Stromal cell of bone marrow (primary cell): ENCODE measurements at places on chromosomes 13 and 19.

DNA sequence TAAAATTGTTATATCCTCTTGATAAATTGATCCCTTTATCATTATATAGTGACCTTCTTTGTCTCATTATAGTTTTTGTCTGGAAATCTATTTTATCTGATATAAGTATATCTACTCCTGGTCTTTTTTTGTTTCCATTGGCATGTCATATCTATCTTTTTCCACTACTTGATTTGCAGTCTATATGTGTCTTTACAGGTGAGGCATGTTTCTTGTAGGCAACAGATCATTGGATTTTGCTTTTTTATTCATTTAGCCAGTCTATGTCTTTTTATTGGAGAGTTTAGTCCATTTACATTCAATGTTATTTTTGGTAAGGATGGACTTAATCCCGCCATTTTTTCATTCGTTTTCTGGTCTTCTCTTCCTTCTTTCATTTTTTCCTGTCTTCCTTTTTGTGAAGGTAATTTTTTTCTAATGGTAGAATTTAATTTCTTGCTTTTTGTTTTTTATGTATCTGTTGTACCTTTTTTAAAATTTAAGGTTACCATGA is 13.5 kb upstream of the ZNF823 start:
- no peak for DNase-seq

GRCh38 chr13:113103646-113104045 is 1.9 kb upstream of the F7 start:
- no peak for DNase-seq

- DNase-seq: no peak
These were observed 412.9 kb upstream of the SPRY2 start for GRCh38 chr13:80753866-80754265.

- DNase-seq: no peak
These were observed 1211.5 kb downstream of the PCDH17 start for GRCh38 chr13:58843071-58843470.

GRCh38 chr13:100300708-100301107 is 211.8 kb downstream of the PCCA start:
- DNase-seq: no peak

DNA sequence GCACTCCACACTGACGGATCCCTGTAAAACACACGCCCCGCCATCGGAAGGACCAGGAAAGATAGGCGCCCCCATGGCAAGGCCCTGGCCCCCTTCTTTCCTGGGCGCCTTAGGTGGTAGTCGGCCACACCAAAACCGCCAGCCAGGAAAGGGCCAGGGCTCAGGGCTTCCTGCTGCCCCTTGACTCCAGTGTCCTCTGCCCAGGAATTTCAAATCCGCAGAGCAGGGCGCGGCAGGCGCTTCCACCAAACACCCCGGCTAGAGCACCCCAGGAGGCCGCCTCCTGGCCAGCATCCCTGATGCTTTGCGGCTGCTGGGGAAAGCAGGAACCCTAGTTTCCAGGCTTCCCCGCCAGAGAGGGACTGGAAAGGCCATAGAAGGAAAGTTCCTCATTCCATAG is 57.5 kb downstream of the ZNF726 start:
- DNase-seq: no peak

DNA sequence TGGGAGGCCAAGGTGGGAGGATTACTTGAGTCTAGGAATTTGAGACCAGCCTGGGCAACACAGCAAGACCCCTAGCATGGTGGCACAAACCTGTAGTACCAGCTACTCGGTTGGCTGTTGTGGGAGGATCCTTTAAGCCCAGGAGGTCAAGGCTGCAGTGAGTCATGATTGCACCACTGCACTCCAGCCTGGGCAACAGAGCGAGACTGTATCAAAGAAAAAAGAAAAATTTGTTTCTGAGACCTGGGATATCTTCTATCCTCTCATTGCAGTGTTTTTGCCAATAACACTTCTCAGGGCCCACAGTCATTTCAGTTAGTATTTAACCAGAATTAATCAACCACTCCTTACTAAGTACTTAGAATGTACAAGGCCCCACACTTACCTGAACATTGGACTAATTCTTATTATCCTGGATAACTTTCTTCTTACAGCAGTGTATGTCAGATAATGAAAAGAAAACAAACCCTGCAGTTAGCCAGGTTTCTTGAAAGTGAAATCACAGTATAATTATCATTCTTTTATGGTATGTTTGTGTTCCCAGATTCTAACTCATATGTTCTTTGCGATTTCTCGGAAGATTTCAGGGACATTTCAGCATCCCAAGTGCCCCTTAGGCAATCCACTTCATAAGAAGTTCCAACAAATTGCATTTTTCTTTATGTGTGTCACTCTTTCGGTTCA is 75.6 kb upstream of the KLF5 start:
- no peak for DNase-seq

DNA sequence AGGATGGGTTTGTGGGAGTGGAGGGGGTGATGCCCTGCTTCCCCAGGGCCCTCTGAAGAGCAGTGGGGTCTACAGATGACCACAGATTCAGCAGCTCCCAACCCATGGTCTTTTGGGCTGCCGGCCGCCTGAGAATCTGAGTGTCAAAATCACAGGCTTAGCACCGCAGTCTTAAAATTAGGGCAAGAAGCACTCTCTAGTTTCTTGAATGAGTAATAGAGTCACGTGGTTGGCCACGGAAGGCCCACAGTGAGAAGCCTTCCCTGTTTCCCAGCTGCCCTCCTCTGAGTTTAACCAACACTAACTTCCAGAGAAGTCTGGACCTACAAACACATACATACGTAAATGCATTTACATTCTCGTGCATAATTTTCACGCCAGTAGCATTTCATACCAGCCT is 5.2 kb downstream of the PRMT1 start:
- DNase-seq: no peak

- no peak for DNase-seq
These were observed 216.8 kb upstream of the MAB21L1 start for GRCh38 chr13:35693134-35693784.

- no peak for DNase-seq
These were observed 91.2 kb downstream of the KATNAL1 start for GRCh38 chr13:30216111-30216510.

GRCh38 chr13:22837980-22838647 is 342.7 kb upstream of the SGCG start:
- no peak for DNase-seq

GRCh38 chr13:109998684-109999533 is 212.5 kb upstream of the IRS2 start:
- DNase-seq: no peak

DNA sequence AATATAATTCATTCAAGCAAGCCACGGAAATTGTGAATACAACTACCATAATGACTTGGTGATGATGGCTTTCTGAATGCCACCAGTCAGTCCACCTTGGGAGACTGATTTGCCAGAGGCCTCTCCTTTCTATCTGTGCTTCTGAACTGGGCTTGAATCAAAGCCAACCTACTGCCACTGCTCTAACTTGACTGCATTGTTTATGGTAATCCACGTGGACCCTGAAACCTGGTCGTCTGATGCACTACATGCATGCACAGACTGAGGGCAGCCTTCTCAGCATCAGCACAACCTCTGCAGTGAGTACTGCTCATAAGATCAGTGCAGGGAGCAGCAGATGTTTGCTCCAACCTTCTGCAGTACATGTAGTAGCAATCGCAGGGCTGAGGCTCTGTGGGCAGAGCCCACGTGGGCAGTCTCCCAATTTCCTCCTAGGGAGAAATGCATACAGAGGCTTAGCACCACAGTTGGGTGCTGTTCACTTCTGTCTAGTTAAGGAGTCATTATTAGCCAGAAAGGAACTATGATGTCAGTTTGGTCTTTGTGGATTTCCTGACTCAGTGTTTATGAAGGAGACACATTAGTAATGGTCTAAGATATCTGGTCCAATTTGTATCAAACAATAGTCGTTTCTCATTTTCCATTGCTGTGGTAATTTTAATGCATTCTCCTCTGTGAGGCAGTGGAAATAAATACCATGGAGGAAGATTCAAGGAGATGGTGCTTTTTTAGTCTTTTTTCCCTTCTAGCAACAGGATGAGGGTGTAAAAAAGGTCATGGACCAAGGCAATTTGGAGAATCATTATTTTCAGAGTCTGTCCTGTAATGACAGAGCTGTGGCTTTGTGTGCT is 82.5 kb downstream of the AKAP11 start:
- peak; percentile 71 for DNase-seq

DNA sequence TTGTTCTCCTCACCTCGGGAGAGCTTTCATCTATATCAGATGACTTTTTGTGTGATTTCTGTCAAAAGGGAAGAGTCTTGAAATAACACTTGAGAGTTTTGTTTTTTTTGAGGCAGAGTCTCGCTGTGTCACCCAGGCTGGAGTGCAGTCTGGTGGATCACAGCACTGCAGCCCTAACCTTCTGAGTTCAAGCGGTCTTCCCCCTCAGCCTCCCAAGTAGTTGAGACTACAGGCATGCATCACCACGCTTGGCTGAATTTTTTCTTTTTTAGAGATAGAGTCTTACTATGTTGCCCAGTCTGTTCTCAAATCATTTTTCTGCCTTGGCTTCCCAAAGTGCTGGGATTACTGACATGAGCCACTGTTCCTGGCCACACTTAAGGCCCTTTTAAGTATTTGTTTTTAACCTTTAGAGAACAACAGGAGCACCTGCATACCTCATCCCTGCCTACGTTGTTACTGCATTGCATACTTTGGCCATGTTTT is 11.4 kb downstream of the NDFIP2 start:
- no peak for DNase-seq

DNA sequence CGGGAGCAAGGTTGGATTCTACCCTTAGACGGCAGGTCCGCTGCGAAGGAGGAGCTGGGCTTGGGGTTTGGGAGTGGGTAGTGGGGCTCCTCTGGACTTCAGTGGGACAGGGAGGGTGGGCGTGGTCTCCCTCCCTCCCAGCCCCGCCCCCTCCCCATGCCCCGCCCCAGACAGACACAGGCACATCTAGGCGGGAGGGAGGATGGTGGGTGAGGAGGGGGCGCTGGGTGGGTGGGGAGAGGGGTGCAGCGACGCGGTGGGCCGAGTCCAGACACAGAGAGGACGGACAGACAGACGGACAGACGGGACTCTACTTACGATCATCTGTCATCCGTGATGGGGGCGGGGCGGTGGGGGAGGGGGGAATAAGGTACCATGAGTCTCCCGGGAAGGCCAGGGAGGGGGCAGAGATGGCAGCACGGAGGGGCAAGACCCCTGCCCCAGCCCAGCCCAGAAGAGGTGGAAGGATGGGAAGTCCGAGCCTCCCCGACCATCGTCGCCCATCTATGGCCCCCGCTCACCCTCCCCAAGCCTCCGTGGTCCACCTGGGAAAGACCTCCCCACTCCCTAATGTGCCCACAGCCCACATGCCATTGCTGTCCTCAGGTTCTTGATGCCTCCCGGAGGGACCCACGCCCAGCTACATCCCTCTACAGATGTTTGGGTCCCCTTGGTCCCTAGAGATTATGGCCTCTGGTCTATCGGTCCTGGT is 64.8 kb downstream of the UNC13A start:
- no peak for DNase-seq

- no peak for DNase-seq
These were observed 2.7 kb downstream of the SLITRK1 start for GRCh38 chr13:83879431-83880171.

DNA sequence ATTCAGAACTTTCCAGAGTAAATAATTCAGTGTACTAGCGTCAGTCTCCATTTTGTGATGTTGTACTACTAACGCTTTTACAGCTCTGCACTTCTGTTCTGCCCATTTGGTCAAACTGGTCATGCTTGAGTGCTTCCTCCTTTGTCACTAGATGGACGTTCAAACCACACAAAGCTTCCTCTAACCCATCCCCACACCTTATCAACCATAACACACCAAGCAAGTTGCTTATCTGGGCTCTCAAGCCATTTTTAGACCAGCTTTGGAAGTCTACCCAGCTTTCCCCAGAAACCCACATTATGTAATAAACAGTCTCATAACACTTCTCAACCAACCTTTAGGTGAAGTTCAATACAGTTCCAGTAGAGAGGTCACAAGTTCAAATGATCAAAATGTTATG is 2.3 kb upstream of the ZNF347 start:
- DNase-seq: no peak

DNA sequence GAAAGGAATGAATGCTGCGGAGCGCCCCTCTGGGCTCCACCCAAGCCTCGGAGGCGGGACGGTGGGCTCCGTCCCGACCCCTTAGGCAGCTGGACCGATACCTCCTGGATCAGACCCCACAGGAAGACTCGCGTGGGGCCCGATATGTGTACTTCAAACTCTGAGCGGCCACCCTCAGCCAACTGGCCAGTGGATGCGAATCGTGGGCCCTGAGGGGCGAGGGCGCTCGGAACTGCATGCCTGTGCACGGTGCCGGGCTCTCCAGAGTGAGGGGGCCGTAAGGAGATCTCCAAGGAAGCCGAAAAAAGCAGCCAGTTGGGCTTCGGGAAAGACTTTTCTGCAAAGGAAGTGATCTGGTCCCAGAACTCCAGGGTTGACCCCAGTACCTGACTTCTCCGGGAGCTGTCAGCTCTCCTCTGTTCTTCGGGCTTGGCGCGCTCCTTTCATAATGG is 8.6 kb downstream of the PDX1 start:
- DNase-seq: no peak

DNA sequence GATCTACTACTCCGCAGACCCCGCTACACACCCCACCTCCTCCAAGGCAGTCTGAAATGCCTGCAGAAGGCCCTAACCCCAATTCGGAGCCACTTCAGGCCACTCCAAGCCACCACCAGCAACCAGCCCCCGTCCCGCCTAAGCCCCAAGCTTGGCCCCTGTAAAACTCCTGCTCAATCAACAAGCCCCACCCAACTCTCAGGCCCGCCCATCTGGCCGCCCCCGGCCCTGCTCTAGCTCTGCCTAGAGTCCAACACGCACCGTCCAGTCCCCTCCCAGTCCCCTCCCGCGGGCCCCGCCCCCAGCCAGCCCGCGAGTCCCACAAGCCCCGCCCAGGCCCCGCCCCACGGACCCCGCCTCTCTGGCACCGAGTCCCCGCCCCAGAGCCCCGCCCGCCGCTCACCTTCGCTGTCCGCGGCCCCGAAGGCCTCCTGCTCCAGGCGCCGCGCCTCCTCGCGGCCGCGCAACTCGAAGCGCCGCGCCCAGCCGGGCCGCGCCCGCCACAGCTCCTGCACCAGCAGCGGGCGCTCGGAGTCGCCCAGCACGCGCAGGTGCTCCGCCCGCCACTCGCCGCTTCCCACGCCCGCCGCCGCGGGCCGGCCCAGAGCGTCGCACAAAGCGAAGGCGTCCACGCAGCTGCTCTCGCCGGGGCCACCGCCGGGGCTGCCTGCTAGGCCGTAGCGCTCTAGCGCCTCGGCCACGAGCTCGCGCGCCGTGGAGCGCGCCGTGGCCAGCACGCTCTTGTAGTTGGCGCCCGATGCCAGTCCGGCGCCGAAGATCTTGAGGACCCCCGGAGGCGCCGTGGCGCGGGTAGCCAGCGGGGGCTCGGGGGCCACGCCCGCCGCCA is 1.6 kb downstream of the RASIP1 start:
- DNase-seq: peak; percentile 19

GRCh38 chr19:39471756-39472536 is 8.7 kb upstream of the TIMM50 start:
- no peak for DNase-seq

- DNase-seq: no peak
These were observed 318.9 kb downstream of the MYO16 start for GRCh38 chr13:108948251-108948671.

GRCh38 chr19:56942756-56943155 is 102.2 kb upstream of the PEG3 start:
- DNase-seq: no peak

- no peak for DNase-seq
These were observed 43.5 kb downstream of the TRPM4 start for GRCh38 chr19:49201042-49201441.
